ENCODE measurements at places on chromosomes 4 and X.

DNA sequence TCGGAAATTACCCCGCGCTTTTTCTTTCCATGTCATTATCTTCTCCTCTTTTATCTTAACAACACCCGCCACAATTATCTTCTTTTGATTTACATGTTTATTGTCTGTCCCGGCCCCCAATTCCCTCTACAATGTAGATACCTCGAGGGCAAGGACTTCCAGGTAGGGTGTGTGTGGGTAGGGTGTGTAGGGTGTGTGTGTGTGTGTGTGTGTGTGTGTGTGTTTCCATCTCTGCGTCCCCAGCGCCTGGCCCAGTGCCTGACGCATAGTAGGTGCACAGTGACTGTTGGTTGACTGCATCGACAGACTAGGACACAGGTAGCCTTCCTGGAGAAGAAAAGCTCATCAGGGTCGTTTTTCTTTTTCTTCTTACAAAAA is 103.1 kb downstream of the UCHL1 start:
- DNase-seq: no peak

GRCh38 chr4:73103799-73104503 is 34.4 kb upstream of the COX18 start:
- peak; percentile 17 for DNase-seq

GRCh38 chr4:8843597-8843996 is 28.0 kb downstream of the HMX1 start:
- no peak for DNase-seq

GRCh38 chrX:56803850-56804681 is 75.0 kb downstream of the NBDY start:
- DNase-seq: no peak

GRCh38 chrX:45735571-45735970 is 534.9 kb upstream of the DIPK2B start:
- no peak for DNase-seq

DNA sequence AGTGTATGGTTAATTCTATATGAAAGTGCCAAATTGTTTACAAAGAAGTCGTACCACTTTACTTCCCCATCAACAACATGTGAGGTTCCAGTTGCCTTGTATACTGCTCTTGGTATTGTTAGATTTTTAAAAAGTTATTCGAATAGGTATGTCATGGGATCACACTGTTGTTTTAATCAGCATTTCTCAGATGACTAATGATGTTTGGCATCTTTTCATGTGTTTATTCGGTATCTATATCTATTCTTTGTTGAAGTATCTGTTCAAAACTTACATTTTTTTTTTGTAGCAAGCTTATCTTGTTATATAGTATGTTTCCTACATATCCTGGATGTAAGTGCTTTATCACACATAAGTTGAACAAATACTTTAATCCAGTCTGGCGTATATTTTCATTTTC is 99.4 kb upstream of the MAB21L2 start:
- DNase-seq: no peak

- DNase-seq: no peak
These were observed 42.9 kb upstream of the DDX60 start for GRCh38 chr4:168361365-168362024.

GRCh38 chr4:159669094-159669493 is 566.2 kb downstream of the RAPGEF2 start:
- DNase-seq: no peak

GRCh38 chr4:185997296-185997695 is 71.7 kb upstream of the TLR3 start:
- DNase-seq: no peak

DNA sequence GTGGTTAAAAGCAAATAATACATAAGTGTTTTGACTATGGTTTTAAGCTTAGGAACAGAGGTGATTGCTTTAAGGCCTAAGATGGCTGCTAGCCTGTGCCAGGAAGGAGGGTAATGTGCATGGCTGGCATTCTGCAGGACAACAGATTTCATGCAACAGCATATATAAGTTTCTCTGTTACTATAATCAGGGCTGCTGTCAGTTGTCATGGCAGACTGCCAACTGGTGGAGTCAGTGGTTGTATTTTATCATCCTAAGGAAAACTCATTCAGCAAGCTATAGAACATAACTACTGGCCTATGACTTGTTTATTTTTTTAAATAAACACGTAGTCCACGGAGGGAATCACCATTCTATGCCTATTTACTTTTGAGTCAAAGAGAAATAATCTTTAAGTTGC is 77.7 kb upstream of the DCAF8L1 start:
- no peak for DNase-seq

DNA sequence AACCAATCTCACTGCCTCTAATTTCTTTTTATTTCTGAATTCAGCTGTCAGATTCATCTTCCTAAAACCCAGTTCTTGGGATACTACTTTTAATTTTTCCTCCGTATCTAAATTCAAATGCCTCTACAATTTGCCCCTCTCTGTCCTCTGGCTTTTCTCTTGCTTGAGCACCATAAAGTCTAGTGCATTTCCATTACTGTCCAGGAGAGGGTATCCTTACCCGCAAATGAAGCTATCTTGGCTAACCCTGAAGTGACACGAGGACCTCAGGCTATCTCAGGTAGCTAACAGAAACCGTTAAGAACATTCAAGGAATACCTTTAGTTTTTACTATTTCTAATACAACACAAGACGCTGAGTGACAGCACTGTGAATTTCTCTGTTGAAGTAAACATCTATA is 49.4 kb upstream of the PRR32 start:
- peak; percentile 45 for DNase-seq

Measured in activated CD4-positive, alpha-beta T cell treated with anti-CD3 and anti-CD28 coated beads, Interleukin-2, Interleukin-6, amounts not matched to agents 100 ng/mL and 50 ng/mL, durations not matched to agents 16 hours and 8 hours (primary cell).